Stimulated activated CD4-positive, alpha-beta T cell treated with anti-CD3 and anti-CD28 coated beads, Interleukin-1b, Interleukin-23, amount 100 ng/mL, for 1 hour (primary cell): ENCODE measurements at places on chromosomes 13 and 19.

DNA sequence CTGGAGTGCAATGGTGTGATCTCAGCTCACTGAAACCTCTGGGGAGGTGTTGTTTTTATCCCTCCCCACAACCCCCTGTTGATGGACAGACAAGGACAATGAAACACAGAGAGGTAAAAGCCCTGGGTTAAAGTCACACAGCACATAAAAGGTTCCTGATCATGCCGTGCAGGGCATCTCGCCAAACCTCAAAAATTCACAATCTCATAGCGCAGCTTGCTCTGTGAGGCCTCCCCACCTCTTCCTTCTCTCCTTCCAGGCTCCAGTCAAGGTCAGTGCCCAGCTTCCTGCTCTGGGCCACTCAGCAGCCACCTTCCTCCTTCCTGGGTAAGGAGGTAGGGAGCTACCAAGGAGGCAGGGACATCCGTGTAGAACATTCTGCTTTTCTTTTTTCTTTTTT is 2.3 kb downstream of the FUT2 start:
- DNase-seq, result no peak

- DNase-seq, result no peak
These were observed 207.4 kb downstream of the DCT start for GRCh38 chr13:94272038-94272437.

- no peak for DNase-seq
These were observed 7.3 kb upstream of the SBK3 start for GRCh38 chr19:55552620-55553019.

- DNase-seq, result no peak
These were observed 809 bp downstream of the TDRD12 start for GRCh38 chr19:32720216-32720935.

GRCh38 chr13:111475488-111475887 is 155.0 kb downstream of the TEX29 start:
- no peak for DNase-seq

DNA sequence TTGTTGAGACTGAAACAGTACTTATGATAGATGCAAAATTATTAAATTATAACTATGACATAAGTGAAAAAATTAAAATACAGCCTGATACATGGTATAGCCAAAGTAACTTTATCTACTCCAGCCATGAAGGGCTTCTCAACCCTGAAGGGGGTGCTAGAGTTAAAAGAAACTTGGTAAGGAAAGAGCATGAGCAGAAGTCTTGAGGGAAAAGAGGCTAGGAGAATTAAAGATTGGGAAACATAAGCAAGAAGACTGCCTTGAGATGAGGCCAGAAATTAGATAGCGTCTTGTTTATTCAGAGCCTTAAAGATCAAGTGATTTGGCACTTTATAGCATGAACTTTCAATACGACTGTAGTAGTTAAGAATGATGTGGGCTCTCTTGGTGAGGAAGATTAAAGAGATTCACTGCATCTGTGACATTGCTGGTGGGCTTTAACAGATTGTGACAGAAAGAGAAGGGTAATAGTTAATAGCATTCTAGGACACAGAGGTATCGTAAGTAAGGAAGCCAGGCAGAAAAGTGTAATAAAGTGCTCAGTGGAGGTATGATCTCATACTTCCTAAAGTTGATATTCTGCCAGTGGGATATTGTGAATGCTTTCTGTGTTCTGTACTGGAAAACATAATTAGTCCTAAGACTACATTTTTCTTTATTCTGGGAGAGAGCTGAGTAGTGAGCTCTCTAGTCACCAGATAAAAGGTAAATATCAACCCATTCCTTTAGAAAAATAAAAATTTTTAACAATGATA is 385.4 kb upstream of the PRR20A start:
- DNase-seq, result no peak

DNA sequence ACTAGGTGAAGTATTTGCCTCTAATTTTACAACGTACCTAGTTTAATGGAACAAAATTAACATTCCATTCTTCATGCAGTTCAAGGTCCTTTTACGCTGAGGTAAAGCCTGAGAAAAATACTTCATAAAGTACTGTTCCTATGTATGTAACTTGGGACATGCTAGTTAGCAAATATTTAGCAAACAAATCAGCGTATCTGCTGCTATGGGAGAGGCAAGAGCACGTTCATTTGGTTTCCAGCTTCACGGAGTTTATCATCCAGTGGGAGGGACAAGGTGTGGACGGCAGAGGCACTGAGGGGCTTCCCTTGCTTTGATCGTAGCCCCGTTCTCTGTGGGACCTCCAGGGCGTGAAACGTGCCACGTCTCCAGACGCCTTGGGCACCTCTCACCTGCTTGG is 248.8 kb downstream of the IRS2 start:
- DNase-seq, result no peak

DNA sequence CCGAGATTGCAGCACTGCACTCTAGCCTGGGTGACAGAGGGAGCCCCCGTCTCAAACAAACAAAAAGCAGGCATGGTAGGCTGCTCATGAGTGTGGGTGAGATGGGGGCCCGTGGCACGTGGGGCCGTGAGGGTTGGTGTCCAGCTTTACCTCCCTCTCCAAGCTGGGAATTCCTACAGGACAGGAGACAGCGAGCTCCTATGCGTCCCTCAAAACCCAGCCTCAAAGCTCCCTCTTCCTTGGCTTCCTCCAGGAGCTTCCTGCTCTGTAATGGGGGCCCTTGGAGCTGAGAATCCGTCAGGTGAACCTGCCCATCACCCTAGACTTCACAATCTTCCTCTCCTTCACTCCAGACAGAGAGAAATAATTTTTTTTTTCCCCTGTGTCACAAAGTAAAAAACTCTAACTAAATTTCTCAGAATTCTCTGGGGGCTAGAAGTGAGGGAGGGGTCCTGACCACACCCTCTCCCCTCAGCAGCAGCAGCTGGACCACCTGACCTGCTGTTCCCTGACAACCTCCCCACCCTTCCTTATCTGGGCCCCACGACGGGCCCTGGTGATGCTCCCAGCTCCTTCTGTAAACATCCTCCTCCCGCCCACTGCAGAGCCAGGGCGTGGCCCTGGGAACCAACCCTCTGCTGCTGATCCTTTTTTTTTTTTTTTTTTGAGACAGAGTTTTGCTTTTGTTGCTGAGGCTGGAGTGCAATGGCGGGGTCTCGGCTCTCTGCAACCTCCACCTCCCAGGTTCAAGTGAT is 22.1 kb upstream of the WDR18 start:
- DNase-seq, result no peak

GRCh38 chr13:109126891-109127641 is 497.7 kb downstream of the MYO16 start:
- no peak for DNase-seq

GRCh38 chr19:13023656-13024055 is 28.4 kb downstream of the NFIX start:
- DNase-seq, result no peak

DNA sequence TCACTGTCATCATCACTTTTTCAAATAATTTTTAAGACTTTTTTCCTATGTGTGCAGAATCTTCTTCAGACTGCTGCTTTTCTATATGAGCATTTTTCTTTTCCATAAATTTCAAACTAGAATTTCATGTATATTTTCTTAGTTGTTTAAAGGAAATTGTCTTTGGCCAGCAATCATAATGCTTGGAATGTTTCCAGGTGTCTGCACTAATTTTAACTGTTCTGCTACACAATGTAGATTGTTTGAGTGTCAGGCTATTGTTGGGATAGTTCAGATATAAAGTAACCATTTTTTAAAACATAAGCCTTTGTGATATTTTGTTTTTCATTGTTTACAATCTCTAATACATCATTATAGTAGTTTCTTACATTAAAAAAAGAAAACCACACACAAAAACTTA is 1418.5 kb downstream of the EFNB2 start:
- no peak for DNase-seq

DNA sequence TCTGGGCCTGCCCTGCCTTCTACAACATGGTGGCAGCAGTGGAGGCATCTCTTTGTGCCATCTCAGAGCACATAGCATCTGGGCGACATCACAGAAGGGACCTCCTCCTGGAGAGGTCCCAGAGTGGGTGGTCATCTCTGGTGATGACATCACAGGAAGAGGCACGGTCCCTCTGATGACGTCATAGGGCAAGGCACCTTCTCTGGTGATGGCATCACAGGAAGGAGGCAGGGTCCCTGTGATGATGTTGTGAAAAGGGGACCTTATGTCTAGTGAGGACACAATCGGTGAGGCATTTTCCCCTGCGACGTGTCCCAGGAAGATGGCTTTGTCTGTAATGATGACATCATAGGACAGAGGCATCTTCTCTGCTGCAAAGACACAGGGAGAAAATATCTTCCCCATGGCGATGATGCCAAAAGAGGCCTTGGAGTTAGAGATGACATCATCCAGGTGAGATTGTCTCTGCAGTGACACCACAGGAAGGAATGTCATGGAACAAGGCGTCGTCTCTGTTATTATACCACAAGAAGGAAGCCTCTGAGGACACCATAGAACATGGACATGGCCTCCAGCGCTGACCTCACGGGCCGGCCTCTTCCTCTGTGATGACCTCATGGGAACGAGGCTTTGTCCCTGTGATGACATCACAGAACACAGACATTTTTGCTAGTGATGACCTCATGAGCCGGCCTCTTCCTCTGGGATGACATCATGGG is 10.7 kb downstream of the SHISA7 start:
- no peak for DNase-seq

- DNase-seq, result no peak
These were observed 25.1 kb downstream of the TMEM161A start for GRCh38 chr19:19113040-19113626.

- no peak for DNase-seq
These were observed 12.0 kb upstream of the CEACAM21 start for GRCh38 chr19:41563854-41564514.
